ENCODE measurements at places on chromosomes 7 and 10.

DNA sequence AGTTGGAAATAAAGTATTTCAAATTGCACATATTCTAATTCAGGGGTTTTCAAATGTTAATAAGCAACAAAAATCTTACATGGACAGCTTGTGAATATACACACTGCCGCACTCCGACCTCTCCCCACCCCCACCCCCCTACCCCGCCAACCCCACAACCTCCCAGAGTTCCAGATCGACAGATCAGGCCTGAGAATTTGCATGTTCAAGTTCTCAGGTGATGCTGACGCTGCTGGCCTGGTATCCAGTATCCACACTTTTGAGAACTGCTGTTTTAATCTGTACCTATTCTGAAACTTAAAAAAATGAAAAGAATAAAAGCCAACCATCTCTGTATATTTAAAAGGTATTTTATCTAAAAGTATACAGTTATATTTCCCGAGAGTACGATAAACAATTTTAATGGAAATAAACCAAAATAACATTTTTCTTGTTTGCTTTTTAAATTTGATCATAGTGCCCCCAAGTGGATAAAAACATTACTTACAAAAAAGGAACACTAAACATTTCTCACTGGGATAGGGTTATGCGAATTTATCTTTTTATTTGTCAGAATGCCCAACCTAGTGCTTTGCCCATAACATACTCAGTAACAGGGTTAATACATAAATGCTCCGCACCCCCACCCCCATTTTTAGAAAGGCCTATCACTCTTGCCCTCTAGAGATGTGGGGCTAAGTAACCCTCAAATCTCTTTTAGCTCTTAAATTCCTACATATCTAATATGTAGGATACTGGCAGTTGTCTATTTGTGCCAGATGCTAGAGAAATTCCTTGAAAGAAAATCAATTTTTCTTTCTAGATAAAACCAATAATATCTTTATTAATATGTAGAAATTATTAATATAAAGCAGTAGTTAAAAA, 166.3 kb downstream of the RNF133 start:
- DNase-seq, result peak; percentile 4

DNA sequence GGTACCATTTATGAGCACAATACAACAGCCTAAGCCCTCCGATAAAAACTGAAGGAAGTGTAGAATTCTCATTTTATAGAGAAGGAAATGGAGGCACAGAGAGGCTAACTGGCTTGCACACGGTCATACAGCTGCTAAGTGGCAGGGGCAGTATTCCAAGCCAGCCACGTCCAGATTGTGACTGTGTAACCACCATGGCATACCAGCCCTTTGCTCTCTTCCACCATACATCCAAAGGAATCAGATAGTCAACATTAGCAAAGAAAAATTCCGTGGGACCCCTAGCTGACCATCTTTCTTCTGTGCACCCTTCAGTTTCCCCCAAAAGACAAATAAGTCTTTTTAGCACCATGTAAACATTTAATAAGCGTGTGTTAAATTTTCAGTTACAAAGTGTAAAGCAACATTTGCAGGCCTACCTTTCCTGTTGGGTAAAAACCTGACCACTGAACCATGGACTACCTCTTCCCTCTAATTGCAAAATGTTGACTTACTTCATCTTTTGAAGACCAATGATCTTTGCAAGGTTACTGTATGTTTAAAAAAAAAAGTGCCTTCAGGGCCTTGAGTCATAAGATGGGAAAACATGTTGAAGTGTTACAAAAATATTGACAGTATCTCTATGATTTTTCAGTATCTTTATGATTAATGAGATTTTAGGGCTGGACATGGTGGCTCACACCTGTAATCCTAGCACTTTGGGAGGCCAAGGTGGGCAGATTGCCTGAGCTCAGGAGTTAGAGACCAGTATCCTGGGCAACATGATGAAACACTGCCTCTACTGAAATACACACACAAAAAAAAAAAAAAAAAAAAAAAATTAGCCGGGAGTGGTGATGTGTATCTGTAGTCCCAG, 24.3 kb upstream of the PDZD8 start:
- no peak for DNase-seq

DNA sequence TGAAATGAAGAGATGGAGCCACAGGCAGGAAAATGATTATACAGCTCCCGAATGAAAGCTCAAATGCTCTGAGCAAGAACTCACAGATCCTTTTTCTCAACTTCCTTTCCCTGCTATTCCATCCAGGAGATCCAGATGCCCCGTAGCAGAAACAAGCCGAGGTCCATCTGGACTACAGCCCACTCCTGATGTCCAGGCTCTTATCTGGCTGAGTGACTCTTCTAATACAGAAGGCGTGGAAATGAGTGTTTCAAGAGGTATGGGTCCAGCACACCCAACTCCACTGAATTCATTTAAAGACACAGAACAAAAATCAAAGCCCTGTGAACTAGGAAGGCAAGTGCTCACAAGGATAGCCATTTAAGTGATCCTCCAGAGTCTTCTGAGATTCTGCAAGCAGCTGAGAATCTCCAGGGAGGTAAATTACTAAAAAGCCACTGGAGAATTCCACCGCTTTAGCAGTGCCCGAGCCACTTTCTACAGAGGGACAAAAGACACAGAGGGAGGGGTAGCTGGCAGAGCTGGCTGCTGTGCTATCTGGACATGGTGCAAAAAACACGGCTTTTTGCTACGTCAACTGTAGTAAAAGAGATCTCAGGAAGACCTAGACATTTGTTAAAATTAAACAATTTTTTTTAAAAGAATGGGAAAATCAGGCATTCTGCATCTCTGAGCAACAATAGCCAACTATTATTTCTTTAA, 24.5 kb downstream of the FAM171A1 start:
- no peak for DNase-seq

DNA sequence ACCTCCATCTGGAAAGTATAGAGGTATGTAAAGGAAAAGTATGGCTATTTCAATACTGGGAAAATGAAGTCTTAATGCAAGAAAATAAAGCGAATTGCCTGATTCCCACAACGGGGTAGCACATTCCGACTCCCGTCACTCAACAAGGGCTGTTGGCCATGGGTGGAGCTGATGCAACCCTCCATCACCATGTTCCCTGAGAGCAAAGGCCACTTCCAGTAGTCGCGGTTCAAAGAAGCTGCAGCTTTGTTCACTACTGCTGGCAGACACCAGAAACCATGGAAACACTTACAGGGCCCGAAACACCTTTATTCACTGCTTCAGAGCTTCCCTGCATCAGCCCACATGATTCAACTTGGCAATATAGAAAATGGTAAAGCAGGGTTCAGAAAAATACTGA, 44.0 kb downstream of the TMEM26 start:
- no peak for DNase-seq

GRCh38 chr10:32959006-32959920, 1.2 kb upstream of the ITGB1 start:
- DNase-seq, result no peak

DNA sequence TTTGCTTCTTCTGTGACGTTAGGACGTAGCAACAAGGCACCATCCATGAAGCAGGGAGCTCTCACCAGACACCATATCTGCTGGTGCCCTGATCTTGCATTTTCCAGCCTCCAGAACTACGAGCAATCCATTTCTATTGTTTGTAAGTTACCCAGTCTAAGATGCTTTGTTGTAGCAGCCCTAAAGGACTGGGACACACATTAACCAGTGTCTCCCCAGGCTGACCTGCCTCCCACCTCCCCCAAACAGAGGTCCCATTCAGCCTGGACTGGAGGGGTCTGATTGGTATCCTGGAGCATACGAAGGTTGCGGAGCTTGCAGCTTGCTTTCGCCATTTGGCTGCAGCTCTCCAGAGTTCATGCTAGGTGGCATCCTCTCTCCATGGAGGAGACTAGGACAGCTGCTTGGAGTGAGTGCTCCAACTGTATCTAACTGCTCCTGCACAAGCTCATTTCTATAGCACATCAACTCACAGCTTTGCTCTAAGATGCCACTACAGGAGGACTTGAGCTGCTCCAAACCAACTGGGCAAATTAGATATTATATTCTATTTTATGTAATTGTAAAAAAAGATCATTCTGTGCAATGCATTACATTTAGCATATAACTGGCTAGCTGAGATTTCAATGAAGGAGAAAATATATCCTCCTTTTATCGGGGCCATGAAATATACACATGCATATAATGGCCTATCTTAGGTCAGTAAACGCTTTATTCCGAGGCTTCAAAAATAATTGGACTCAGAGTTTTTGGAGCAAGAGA, 8.0 kb upstream of the GRK5 start:
- peak; percentile 77 for DNase-seq

DNA sequence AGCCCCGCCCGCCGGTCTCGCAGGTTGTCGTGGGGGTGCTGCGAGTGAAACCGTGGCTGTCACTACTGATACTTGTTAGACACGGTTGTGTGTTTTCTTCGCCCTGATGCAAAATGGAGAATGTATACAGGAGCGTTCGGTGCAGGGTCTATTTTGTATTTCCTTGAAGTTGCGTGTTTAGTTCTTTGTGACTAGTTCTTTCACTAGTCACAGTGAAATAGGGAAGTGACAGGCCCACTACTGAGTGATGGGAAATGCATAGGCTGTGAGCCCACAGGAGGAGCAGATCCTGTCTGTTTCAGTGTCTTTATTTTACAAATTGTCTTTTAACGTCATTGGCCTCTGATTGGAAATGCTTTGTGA, 675 bp downstream of the ABRAXAS2 start:
- DNase-seq, result no peak

- DNase-seq, result no peak
Observed at GRCh38 chr10:110448682-110449418, 48.9 kb upstream of the DUSP5 start.

GRCh38 chr10:29826801-29827450, 192.2 kb upstream of the SVIL start:
- DNase-seq, result no peak

DNA sequence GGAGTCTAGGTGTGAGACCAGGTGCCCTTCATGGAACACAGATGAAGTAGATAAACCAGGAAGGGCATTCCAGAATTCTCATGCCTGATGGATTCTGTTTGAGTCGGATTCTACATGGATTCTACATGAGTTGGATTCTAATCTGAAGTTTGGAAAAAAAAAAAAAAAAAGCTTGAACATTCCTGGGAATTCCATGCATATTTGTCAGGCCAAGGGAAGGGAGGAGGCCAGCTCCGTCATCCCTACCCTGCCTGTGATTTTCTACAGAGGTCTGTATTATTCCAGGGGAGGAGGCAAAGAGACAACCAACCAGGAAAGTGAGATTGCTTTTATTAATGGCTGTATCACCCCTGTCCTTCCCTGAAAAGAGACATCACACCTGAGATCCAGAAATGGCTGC, 27.8 kb upstream of the EBLN1 start:
- no peak for DNase-seq

GRCh38 chr7:132666774-132667172, 90.5 kb upstream of the PLXNA4 start:
- DNase-seq, result no peak

GRCh38 chr10:123854003-123854402, 37.6 kb downstream of the CPXM2 start:
- DNase-seq, result no peak

GRCh38 chr10:67775279-67775678, 62.7 kb downstream of the DNAJC12 start:
- DNase-seq, result no peak

- no peak for DNase-seq
Observed at GRCh38 chr10:52906046-52906445, 133.5 kb upstream of the MBL2 start.

- DNase-seq, result no peak
Observed at GRCh38 chr10:88500656-88501055, 82.5 kb downstream of the RNLS start.

- no peak for DNase-seq
Observed at GRCh38 chr7:104059103-104059502, 69.6 kb upstream of the RELN start.

DNA sequence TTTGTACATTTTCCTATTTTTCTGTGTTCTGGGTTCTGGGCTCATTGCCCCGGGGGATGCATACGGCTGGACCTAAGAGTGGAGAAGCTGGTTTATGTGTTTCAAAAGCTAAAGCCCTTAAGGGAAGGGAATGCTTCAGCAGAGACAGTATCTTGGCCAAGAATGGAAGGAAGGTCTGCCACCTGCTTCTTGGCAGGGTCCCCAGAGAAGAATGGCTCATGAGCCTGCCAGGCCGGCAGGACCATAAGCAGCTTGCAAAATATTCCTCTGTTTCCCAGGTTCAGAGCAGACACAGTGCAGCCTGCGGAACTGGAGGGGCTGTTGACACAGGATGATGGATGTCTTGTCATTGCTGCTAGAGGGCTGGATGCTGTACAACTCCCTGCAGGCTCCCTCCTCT, 7.8 kb upstream of the ABHD11 start:
- no peak for DNase-seq

GRCh38 chr10:104639590-104640338, 1.3 kb upstream of the SORCS3 start:
- DNase-seq, result no peak

- no peak for DNase-seq
Observed at GRCh38 chr7:70072220-70072619, 473.9 kb downstream of the AUTS2 start.
